ENCODE measurements at places on chromosomes 6 and 20.

DNA sequence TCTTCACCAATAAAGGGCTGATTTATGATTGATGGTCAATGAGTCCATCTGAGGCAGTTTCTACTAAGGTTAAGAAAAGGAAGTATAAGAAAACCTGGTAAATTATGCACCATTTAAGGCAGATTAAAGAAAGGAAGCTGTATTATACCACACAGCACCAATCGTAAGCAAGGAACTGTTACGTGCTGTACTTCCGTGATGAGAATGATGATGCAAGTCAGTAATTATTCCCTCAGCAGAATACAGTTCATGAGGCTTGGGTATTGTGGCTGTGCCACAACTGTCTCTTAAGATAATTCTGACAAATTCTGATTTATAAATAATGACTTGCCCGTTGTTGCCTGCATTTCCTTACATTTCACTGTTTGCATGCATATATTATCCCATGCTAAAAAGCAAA, 699.0 kb downstream of the HDGFL1 start:
- no peak for DNase-seq

DNA sequence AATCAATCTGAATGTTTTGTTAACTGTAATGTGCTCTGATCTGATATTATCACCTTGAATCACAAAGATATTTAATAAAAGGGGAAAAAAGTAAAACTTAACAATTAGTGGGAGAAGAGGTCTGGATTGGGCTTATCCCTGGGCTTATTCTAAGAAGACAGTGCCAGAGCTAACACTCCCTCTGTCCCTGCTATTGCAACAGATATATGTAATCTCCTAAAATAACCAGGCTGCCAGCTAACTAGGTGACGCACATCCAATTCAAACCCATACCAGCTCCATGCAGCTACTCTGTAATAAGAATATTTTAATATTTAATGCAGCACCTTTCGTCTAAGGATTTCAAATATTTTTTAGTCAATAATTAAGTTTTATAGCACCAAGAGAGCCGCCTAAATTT, 330.1 kb upstream of the MARCKS start:
- no peak for DNase-seq

- DNase-seq: no peak
Measured at GRCh38 chr6:31908791-31909190, 6.9 kb upstream of the ZBTB12 start.

GRCh38 chr6:160973311-160974250, 18.0 kb upstream of the MAP3K4 start:
- no peak for DNase-seq

GRCh38 chr20:51553897-51554486, 11.5 kb upstream of the NFATC2 start:
- DNase-seq: no peak

GRCh38 chr20:62902926-62903615, 23.2 kb downstream of the DIDO1 start:
- no peak for DNase-seq

- DNase-seq: no peak
Measured at GRCh38 chr20:32297439-32297838, 20.0 kb downstream of the KIF3B start.

GRCh38 chr6:20680697-20681165, 146.5 kb downstream of the CDKAL1 start:
- DNase-seq: no peak

DNA sequence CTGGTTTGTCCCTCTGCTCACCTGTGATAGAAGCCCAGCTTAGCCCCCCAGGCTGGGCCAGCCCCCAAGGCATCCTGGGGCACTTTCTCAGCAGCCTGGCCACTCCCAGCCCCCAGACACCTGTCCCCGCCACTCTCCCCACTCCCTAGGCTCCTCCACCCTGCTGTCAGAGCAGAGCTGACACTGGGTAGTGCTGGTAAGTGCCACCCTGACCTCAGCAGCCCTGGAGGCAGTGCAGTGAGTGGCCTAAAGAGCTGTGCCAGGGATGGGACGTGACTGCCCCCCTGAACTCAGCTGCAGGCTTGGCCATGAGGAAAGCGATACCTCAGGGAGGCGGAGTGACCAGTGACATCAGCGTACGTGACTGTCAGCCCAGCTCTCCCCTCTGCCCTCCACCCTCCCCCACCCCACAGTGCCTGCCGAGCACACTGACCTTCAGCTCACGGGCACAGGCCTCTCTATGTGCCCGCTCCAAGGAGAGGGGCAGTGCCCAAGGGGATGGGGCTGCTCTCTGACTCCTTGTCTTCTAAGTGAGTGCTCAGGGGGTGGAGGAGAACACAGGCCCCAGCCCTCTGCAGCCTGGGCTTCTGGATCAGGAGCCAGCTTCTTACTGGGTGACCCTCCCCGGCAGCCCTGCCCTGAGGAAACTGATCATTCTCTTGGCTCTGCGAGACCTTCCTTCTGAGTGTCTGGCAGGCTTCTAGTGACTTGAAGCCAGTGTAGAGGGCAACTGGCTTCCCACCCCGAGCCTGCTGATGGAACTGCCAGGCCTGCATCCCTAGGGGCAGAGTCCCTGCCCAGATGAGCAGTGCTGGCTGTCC, 172.7 kb downstream of the MRPL14 start:
- no peak for DNase-seq

DNA sequence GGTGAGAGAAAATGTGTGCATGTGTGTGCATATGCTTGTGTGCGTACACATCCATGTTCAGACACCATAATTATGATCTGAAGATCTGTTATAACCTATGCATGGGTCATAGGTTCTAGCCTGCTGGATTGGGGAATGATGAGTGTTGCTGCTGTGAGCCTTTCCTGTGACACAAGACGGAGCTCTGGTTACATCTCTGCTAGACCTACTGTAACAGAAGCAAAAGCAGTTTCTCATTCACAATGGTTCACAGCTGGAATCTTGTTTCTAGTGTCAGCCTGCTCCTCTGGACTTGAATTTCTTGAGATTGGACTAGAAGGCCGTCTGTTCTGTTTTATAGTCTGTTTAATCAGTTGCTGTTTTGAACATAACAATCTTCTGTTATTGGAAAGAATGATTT, 40.1 kb downstream of the DEFB114 start:
- no peak for DNase-seq

DNA sequence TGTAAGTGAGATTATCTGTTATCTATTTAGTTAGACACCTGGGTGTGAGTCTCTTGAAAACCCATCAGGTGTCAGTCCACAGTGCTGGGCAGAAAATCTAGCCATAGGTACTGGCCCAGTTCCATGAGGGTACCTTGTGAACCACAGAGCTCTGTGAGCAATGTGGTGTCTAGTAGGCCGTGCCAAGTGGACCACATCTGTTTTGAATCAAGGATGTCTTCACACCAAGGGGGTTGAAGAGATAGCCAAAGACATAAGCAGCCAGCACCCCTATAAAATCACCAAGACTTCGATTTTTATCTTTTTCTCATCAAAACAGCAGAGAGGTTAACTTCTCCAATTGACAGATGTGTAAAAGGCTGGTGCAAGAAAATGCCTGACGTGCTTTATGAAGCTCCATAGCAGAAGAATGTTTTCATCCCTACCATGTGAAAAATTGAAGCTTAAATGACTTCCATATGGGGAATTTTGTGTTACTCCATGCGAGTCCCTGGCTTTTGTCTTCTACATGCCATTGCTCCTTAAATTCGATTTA, 368.7 kb downstream of the HAO1 start:
- no peak for DNase-seq

DNA sequence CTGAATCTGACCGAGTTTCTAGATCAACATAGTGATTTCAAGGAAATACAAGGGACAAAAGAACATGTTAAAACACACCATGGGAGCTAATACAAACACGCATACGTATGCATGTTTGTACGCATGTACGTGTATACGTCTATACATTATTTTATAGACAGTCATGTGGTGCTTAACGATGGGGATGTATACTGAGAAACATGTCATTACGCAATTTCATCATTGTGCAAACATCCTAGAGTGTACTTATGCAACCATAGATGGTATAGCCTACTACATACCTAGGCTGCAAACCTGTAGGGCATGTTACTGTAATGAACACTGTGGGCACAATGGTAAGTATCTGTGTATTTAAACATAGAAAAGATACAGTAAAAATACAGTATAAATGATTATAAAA, 25.0 kb upstream of the NELFCD start:
- no peak for DNase-seq

DNA sequence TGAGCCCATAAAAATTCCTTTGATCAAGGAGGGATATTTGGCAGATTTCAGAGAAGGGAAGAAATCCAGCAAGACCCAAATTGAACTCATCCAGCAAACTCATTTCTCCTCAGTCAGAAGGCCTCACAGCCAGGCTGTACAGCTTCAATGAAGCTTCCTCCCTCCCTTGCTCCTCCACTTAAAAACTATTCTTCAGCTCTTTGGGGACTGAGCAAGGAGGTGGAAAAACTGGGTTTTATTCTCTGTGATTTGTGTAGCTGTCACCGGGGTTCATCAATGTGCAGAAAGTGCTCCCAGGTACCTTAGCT, 158.7 kb upstream of the ZNF184 start:
- DNase-seq: no peak

GRCh38 chr6:33508935-33509926, 54.9 kb downstream of the ZBTB9 start:
- DNase-seq: no peak

- no peak for DNase-seq
Measured at GRCh38 chr6:154773610-154774089, 40.4 kb downstream of the SCAF8 start.

Data from CD4-positive, alpha-beta T cell treated with Interleukin-1 beta for 1 hour (primary cell).